CD4-positive, alpha-beta memory T cell (primary cell): ENCODE measurements at places on chromosomes 5 and 9.

GRCh38 chr5:7494481-7495130, 98.7 kb downstream of the ADCY2 start:
- H3K27ac ChIP-seq, result no peak overlapping the region
- no peaks in the 10 kb centered on the region for H3K4me1 ChIP-seq
- no peak for DNase-seq
- H3K27me3 ChIP-seq, result no peaks in the 10 kb centered on the region

GRCh38 chr5:8685704-8686103, 816.8 kb downstream of the MTRR start:
- H3K4me3 ChIP-seq, result no peak overlapping the region
- H3K36me3 ChIP-seq, result no peaks in the 10 kb centered on the region

GRCh38 chr9:136187683-136188586, 17.0 kb downstream of the LHX3 start:
- H3K27ac ChIP-seq, result no peak overlapping the region
- no peak overlapping the region for H3K4me3 ChIP-seq
- no peaks in the 10 kb centered on the region for H3K36me3 ChIP-seq
- DNase-seq, result no peak

- H3K4me3 ChIP-seq, result no peak overlapping the region
- no peaks in the 10 kb centered on the region for H3K4me1 ChIP-seq
- no peak for DNase-seq
- H3K27ac ChIP-seq, result no peak overlapping the region
These were observed 101.2 kb downstream of the SLC28A3 start for GRCh38 chr9:84239343-84239742.

DNA sequence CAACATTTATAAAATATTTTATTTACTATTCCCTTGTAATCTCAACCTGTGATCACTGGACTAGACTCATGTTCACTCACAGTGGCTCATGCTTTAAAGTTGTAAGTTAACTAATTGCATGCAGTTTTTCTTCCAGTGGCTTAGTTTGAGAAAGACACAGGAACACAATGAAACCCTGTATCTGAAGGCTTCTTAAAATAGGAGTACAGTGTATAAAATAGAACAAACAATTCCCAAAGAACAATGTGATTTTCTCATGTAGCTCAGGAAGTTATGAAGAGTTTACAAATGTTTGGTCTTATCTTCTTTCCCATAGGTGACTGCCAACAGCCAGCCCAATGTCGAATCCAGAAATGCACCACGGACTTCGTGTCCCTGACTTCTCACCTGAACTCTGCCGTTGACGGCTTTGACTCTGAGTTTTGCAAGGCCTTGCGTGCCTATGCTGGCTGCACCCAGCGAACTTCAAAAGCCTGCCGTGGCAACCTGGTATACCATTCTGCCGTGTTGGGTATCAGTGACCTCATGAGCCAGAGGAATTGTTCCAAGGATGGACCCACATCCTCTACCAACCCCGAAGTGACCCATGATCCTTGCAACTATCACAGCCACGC, 5.9 kb downstream of the RGMB start:
- no peaks in the 10 kb centered on the region for H3K27me3 ChIP-seq
- H3K4me1 ChIP-seq, result peaks cover 19% of the 10 kb centered on the region
- no peak overlapping the region for H3K27ac ChIP-seq
- no peak for DNase-seq

GRCh38 chr9:34927061-34927460, 31.0 kb upstream of the PHF24 start:
- no peaks in the 10 kb centered on the region for H3K4me1 ChIP-seq
- H3K27ac ChIP-seq, result no peak overlapping the region
- peaks cover 2% of the 10 kb centered on the region for H3K27me3 ChIP-seq

GRCh38 chr5:58670582-58670981, 87.7 kb downstream of the RAB3C start:
- no peak overlapping the region for H3K4me3 ChIP-seq
- H3K36me3 ChIP-seq, result no peaks in the 10 kb centered on the region
- H3K27me3 ChIP-seq, result peaks cover 4% of the 10 kb centered on the region
- no peaks in the 10 kb centered on the region for H3K4me1 ChIP-seq

DNA sequence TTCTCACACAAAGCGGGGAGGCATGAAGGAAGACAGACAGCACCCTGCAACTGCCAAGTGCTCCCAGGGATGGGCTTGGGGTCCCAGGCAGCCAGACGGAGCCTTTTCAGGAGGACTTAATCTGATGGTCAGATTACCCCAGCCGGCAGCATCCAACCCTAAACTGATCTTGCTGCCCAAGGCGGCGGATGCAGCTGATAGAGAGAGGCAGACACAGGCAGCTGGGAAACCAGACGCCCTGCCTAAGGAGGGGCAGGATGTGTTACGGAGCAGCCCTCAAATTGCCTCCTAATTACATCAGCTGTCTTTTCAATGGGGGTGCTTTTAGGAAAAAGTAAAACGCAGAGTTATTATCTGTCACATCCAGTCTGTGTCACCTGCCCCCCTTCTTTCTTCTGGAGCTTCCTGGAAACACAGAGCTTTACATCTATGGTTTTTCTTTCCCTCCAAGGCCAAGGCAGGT, 190.9 kb upstream of the PANK3 start:
- no peaks in the 10 kb centered on the region for H3K4me1 ChIP-seq
- no peak for DNase-seq
- no peaks in the 10 kb centered on the region for H3K27me3 ChIP-seq
- H3K36me3 ChIP-seq, result no peaks in the 10 kb centered on the region
- H3K27ac ChIP-seq, result no peak overlapping the region

DNA sequence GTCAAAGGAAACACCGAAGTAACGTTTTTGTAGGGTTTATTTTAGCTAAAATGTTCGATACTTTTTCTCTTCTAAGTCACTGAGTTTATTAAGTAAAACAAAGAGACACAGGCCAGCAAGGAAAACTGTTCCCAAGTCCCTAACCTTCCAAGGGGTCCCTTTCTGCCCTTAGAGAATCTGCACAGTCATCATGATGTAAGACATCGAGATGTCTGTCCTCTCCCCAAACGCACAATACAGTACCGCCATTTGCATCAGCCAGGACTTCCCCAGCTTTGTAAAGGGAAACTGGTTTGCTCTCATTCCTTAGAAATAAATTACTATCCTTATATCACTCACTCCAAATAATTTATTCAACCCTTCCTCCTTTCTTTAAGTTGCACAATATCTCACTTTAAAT, 89.3 kb downstream of the MARCHF11 start:
- H3K4me3 ChIP-seq, result no peak overlapping the region
- H3K27ac ChIP-seq, result no peak overlapping the region
- H3K36me3 ChIP-seq, result no peaks in the 10 kb centered on the region
- H3K27me3 ChIP-seq, result no peaks in the 10 kb centered on the region
- no peak for DNase-seq
- H3K4me1 ChIP-seq, result no peaks in the 10 kb centered on the region

- no peaks in the 10 kb centered on the region for H3K4me1 ChIP-seq
- no peaks in the 10 kb centered on the region for H3K27me3 ChIP-seq
- no peak overlapping the region for H3K27ac ChIP-seq
- no peaks in the 10 kb centered on the region for H3K36me3 ChIP-seq
- no peak for DNase-seq
These were observed 55.3 kb upstream of the FSD1L start for GRCh38 chr9:105392531-105392930.

DNA sequence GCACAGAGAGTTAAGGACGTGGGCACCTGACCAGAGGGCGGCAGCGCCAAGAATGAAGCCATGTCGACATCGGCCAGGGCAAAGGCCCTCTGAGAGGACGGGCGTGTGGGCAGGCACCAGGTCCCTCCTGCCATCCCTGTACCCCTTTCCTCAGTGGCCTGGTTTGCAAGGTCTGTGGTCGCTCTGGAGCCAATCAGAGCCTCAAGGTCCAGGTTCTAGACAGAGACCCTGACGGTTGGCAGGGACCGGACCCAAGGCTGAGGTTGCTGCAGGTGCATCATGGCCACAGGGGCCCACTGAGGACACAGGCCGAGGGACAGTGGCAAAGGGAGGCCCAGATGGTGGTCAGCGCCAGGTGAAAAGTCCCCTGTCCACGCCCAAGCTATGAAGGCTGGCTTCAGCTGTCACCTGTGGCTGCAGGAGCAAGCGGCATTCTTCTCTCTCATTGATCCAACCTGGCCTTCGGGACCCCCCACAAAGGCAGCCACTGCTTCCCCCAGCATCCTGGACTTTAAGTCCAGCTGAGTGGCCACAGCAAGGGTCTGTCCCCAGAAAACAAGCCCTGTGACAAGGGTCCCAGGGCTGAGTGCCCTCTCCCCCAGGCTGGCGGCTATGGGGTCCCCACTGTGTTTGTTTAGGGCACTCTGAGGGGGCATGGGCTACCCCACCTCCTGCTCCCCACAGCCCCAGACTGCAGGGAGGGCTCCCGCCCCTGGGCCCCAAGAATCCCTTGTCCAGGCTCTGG, 48.9 kb downstream of the VAV2 start:
- DNase-seq, result no peak
- H3K4me1 ChIP-seq, result no peaks in the 10 kb centered on the region
- no peaks in the 10 kb centered on the region for H3K27me3 ChIP-seq
- no peaks in the 10 kb centered on the region for H3K36me3 ChIP-seq

DNA sequence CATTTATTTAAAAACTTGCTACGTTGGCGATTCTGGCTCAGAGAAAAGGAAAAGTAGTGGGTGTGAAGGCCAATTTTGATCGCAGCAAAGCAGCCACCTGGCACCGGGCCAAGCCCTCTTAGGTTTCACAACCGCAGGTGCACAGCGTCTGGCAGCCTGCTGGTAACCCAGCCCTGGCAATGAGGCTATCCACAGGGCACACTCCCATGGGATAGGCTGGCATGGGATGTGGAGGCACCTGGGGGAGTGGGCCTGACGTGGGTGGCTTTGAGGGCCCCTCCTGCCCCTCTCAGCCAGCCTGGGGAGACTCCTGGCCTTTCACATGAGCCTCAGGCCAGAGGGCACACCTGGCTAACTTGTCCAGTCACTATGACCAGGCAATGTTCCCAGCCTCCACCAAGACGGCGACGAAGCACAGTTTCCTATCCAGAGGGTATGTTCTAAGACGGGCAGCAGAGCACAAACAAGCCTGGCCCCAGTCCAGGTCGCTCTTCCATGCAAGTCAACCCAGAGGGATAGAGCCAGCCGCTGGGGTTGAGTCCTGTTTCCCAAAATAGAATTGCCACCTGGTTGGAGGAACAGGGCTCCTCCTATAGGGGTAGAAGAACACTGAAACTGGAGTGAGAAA, 19.0 kb downstream of the CMBL start:
- DNase-seq, result peak; percentile 16
- no peak overlapping the region for H3K4me3 ChIP-seq
- peaks cover 7% of the 10 kb centered on the region for H3K4me1 ChIP-seq
- H3K27me3 ChIP-seq, result no peaks in the 10 kb centered on the region
- H3K36me3 ChIP-seq, result no peaks in the 10 kb centered on the region

DNA sequence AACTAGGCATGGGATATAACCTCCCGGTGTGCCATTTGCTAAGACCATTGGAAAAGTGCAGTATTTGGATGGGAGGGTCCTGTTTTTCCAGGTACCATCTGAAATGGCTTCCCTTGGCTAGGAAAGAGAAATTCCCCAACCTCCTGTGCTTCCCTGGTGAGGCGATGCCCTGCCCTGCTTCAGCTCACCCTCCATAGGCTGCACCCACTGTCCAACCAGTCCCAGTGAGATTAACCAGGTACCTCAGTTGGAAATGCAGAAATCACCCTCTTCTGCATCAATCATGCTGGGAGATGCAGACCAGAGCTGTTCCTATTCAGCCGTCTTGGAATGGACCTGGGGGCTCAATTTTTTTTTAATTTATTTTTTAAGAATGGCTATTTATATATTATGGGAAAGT, 254.8 kb downstream of the SGCD start:
- H3K36me3 ChIP-seq, result no peaks in the 10 kb centered on the region
- H3K4me3 ChIP-seq, result no peak overlapping the region
- no peaks in the 10 kb centered on the region for H3K4me1 ChIP-seq
- no peak overlapping the region for H3K27ac ChIP-seq
- no peaks in the 10 kb centered on the region for H3K27me3 ChIP-seq

GRCh38 chr5:8919096-8919495, 626.8 kb downstream of the SEMA5A start:
- H3K4me1 ChIP-seq, result no peaks in the 10 kb centered on the region
- H3K27me3 ChIP-seq, result no peaks in the 10 kb centered on the region
